ENCODE measurements at places on chromosomes 7 and 10.

GRCh38 chr7:129825209-129825970, 127.4 kb downstream of the UBE2H start:
- peak; percentile 43 for DNase-seq

DNA sequence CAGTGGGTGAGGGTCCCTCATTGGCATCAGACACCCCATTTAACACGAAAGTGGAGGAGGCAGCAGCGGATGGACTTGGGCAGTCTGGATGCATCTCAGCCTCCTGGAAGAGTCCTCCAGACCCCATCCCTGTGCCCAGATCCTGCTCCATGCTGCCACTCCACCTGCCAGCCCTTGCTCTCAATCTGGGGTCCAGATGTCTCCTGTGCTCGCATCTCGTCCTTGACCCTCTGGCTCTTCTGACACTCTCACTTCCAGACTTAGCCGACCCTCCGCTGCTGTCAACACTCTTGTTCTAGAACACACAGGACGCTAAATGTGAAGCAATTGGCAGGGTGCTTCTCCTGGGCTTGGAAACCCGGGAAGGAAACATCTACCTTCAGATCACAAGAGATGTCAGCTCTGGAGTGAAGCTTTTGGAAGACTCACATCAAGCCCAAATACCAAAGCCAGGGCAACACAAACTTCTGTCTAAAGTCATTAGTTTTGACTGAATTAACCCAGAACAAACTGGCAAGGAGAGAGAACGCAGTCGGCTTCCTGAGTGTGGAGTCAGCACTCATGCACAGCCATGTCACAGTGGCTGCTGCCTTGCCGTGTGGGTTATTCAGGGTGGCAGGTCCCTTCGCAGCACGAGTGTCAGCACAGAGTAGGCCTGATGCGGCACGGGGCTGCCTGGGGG, 379.1 kb downstream of the TCERG1L start:
- DNase-seq, result no peak

- peak; percentile 16 for DNase-seq
These were observed at the start of gene C10orf53 for GRCh38 chr10:49679480-49679893. Gene C10orf53, plus strand, starts transcription at chr10:49679651. Its CDS starts 47 bp downstream, at chr10:49679698.

DNA sequence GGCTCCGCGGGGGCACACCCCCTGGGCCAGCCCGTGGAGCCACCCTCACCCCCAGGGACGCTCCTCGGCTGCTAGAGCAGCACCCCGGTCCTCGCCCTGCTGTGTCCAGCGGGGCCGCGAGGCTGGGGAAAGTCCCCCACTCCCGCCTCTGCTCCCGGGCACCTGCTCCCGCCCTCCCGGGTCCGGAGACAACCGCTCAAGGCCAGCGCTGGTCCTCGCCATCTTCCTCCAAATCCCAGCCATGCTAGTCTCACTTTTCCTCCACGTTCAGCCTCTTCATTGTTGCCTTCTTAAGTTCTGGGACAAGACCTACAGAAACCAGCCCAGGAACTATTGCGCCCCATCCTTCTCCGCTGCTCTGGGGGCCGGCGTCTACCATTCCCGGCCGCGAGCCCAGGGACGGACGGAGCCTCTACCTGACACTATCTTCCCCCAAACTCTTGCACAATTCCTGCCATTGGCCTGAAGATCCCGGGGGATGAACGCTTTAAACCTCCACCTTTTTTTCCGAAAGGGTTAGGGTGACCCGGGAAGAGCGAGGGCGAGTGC, 4.8 kb upstream of the KCP start:
- DNase-seq, result no peak

DNA sequence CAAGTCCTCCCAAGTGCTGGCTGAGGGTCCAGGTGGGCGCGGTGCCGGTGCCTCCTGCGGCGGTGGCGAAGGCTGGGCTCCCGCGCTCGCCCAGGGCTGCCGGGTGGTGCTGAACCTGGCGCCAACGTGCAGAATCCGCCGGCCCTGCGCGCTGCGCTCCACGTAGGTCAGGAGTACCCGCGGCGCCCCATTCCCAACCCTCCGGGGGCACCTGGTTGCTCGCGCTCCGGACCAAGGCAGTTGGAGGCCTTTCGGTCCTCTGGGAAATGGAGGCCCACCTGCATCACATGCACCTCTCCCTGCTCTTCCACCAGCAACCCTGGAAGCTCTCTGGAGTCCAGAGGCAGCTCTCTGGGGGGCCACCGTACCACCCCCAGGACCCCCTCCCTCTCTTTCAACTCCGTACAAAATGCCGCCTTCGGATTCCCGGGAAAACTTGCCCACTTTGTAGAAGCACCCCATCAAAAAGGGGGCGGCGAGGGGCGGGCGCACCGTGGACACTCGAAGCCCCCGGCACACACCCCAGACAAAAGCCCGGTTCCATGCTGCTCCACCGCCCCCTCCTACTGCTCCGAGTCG, 745 bp downstream of the SLC16A9 start:
- DNase-seq, result no peak

GRCh38 chr7:2860627-2861133, 16.6 kb upstream of the GNA12 start:
- no peak for DNase-seq

DNA sequence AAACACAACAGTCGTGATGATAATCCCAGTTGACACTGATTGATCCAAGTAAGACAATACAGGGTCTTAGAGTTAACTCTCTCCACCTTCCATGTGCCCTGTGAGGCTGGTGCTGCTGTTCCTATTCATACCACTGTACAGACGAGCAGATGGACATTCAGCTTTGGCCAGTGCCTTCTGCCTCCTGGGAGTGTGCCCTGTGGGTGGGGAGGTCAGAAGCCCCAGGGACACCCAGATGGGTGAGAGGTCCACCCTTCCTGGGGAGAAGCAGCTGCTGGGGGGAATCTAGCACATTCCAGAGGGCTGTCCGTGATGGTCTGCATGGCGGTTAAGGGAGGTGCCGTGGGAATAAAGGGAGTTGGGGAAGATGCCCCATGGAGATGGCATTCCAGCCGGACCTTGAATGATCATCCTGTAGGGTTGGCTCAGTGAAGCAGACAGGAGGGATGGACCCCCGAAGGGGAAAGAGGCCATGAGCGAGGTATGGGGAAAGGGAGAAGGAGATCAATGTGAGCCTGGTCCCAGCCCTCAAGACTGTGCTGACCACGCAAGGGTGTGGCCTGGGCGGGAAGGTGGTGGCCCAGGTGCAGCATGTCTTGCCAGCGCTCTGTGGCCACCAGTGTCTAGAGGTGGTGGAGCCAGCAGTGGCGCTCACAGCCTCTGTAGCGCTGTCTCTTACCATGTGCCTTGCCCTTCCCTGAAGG, 74.0 kb downstream of the ADCY1 start:
- no peak for DNase-seq

DNA sequence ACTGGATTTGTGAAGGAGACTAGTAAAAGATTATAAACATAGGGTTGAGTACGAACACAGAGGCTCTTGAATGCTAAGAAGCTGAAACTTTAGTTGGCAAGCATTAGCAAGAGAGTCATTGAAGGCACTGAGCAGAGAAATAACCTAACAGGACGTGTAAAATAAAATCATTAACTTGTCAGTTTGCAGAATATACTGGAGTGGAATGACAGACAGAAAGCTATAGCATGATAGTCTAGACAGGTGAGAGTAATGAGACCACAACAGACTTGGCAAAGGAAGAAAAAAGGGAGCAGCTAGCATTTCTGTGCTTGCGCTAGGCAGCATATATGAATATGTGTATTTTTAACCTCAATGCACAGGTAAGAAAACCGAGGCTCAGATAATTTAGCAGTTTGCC, 30.8 kb downstream of the MINDY3 start:
- no peak for DNase-seq

DNA sequence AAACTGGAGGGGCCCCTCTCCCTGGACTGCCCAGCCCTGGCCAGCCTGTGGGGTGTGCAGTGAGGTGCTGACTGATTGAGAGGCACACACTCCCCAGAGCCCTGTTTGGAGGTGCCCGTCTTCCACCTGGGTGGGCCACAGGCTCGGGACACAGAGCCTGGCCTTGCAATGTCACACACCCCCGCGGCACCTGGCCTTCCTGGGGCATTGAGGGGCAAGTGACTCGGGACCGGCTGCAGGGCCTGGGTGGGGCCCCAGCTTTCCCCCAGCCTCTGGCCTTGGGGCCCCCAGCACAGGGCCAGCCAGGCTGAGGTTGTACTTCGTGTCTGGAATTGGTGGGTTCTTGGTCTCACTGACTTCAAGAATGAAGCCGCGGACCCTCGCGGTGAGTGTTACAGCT, 13.9 kb upstream of the NKX6-2 start:
- no peak for DNase-seq

- no peak for DNase-seq
These were observed 485.4 kb downstream of the HTR7 start for GRCh38 chr10:90372451-90372850.

GRCh38 chr10:51447119-51447518, 252.3 kb downstream of the CSTF2T start:
- no peak for DNase-seq
